Anterior cingulate cortex (tissue), 58 donors: ENCODE measurements at places on chromosomes 1 and 21.

DNA sequence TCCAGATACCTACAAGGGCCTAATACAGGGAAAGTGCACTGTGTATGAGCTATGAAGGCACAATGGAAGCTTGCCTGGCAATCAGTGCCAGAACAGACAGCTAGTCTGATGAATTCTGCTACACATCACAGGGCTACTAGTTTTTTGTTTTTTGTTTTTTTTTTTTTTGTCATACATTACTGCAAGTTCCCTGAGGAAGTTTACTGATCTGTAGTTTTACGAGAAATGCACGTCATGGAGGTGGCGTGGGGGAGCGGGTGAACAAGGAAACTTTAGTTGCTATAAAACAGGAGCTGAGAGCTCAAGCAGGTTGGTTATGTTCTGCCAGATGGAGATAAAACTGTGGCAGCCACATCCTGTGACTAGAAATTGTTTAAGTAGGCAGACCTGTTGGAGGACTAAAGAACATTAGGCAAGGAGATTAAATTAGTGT lies 17.7 kb downstream of the PTPRC start:
- DNase-seq = no peak

- no peak for DNase-seq
Measured at GRCh38 chr1:107363154-107363553, 222.3 kb downstream of the NTNG1 start.

- DNase-seq = no peak
Measured at GRCh38 chr1:1847061-1847850, 43.6 kb downstream of the GNB1 start.

- no peak for DNase-seq
Measured at GRCh38 chr1:84583648-84584047, 9.4 kb upstream of the CTBS start.

DNA sequence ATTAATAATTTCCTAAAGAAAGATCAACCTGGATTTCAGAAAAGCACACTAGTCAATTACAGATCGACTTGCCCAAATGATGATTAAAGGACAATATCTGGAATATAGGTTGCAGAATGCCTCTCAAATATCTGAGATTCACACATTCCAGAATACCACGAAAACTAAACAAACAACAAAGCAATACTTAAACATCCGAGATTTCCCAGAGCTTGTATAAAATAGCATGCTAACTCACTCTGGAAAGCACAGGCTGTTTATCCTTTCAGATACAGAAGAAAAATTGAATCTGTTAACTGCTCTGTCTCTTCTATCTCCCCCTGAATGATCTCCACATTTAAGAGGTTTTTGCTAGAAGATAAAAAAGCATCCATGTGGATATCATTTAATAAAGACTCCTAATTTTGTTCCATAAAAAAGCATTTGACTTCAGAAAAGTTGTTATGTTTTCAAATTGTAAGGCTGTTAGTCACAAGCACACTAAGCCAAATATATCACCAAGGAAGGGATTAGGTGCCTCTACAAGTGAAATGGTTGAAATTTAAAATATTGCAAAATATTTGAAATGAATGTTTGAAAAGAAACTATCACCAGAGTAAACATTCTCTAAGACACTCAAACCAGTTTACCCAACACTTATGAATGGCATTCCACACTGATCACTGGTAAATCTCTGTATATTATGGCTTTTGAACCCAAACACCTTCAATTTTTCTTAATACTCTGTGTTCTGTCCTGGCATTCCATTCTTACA lies 865.1 kb upstream of the ADAMTS5 start:
- DNase-seq = no peak
